ENCODE measurements at places on chromosomes 1 and 21. TPM values are rescaled to one million over a fixed set of nuclear protein-coding genes. Genes with fewer than 3 reads are reported as not detected.

DNA sequence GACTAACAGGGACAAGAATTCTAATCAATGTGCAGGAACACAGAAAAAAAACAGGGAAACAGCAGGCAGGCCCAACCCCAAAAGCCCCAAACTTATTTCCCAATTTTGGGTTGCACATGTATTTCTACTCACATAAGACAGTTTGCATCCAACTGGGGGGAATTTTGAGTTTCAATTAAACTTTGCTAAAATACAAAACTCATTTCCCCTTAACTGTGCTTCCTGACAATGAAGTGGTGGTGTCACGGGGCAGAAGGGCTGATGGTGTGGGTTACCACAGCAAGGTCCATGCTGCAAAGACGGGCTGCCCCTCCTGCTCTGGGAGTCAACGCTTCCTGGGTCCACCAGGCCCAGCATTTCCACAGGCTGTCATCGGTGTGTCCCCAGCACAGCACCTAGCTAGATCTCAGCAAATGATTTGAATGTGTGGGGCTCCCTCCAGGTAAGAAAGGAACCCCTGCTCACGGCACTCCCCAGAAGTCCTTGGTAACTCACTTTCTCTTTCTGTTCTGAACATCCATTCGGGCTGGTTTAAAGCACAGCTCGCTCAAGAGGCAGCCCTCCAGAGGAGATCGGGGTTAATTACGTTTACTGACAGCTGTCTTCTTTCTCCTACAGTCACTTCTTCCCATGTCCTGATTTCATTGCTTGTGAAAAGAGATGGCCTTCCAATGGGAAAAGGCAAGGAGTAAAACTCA is 27.4 kb downstream of the HIVEP3 start:
- H3K4me3 ChIP-seq, result peak overlapping the region; percentile 25
- no peak for DNase-seq
- H3K36me3 ChIP-seq, result no peaks in the 10 kb centered on the region
- peak overlapping the region; percentile 67 for H3K27ac ChIP-seq
- no peaks in the 10 kb centered on the region for H3K27me3 ChIP-seq
- H3K4me1 ChIP-seq, result peaks cover 15% of the 10 kb centered on the region

- DNase-seq, result no peak
- H3K27me3 ChIP-seq, result no peaks in the 10 kb centered on the region
Measured at GRCh38 chr1:3285106-3285740, 169.2 kb upstream of the ARHGEF16 start.

DNA sequence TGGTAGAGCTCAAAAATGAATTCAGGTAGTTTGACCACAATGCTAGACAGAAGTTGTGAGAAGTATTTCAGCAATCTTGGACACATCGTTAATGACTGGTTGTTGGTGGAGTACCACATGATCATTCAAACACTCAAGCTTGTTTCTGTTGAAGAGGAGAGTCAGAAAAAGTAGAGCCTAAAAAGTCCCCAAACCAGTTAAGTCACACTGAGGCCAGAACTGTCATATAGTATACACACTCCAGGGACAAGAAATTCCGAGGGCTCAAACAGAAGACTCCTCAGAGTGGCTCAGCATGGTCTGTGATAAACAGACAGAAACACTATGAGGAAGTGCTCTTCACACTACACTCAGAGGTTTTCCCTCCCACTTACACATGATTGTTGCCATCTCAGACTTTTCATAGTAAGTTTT is 5.8 kb downstream of the TRIM33 start:
- no peaks in the 10 kb centered on the region for H3K27me3 ChIP-seq
- DNase-seq, result no peak
- H3K4me1 ChIP-seq, result peaks cover 6% of the 10 kb centered on the region
- no peak overlapping the region for H3K4me3 ChIP-seq
- no peak overlapping the region for H3K27ac ChIP-seq

DNA sequence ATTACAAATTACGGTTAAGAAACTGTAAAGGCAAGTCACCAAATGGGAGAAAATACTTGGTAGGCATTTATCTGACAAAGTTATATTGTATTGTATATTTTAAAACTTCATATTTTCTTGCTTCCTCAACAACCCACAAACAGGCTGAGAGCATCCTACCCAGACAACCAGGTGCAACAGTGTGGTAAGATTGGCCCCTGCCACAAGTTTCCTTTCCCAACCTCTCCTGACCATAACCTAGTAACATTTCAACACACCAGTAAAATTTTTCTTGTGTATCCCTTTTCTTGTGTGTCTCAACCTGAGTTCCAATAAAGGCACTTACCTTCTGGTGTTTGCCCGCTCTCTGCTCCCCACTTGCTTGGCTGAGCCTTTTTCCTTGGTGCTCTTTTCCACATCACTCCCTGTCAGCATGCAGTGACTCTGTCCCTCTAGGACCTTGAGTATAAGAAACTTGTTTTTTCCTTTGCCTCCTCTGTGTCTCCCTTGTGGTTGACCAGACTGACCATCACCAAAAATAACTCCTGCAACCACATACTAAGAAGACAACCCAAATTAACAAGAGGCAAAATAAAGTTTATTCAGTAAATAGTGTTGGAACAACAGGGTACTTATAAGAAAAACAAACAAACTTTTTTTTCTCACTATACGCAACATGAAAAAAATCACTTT is 40.9 kb downstream of the FCRL3 start:
- H3K4me3 ChIP-seq, result no peak overlapping the region
- no peaks in the 10 kb centered on the region for H3K36me3 ChIP-seq
- DNase-seq, result no peak

DNA sequence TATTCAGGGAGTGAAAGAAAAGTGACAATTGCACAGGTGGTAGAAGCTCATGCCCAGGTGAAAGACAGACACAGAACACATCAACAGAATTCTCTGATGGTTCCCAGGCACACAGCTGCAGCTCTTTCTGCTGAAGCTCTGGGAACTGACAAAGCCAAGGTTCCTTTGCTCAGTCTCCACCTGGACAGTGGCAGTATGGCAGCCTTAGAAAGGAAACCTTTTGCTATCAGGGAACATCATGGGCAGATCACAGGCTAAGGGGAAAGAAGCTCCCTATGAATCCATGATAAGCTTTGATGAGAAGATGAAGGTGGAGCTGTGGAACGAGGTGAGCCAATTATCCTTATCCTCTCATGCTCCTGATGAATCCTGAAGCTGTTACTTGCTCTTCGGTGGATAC is 1.2 kb downstream of the SPRR2B start:
- H3K36me3 ChIP-seq, result no peaks in the 10 kb centered on the region
- no peak overlapping the region for H3K4me3 ChIP-seq
- H3K4me1 ChIP-seq, result no peaks in the 10 kb centered on the region

GRCh38 chr1:54989473-54989872 is 9.0 kb downstream of the TMEM61 start:
- H3K27me3 ChIP-seq, result no peaks in the 10 kb centered on the region
- no peaks in the 10 kb centered on the region for H3K36me3 ChIP-seq
- no peak overlapping the region for H3K4me3 ChIP-seq
- H3K4me1 ChIP-seq, result no peaks in the 10 kb centered on the region

GRCh38 chr21:44291936-44292811 is 6.5 kb downstream of the AIRE start:
- H3K36me3 ChIP-seq, result no peaks in the 10 kb centered on the region
- H3K4me3 ChIP-seq, result no peak overlapping the region
- H3K27ac ChIP-seq, result no peak overlapping the region
- no peak for DNase-seq
- no peaks in the 10 kb centered on the region for H3K4me1 ChIP-seq

The DIO1 gene
- total RNA-seq, result 0.46 TPM

DNA sequence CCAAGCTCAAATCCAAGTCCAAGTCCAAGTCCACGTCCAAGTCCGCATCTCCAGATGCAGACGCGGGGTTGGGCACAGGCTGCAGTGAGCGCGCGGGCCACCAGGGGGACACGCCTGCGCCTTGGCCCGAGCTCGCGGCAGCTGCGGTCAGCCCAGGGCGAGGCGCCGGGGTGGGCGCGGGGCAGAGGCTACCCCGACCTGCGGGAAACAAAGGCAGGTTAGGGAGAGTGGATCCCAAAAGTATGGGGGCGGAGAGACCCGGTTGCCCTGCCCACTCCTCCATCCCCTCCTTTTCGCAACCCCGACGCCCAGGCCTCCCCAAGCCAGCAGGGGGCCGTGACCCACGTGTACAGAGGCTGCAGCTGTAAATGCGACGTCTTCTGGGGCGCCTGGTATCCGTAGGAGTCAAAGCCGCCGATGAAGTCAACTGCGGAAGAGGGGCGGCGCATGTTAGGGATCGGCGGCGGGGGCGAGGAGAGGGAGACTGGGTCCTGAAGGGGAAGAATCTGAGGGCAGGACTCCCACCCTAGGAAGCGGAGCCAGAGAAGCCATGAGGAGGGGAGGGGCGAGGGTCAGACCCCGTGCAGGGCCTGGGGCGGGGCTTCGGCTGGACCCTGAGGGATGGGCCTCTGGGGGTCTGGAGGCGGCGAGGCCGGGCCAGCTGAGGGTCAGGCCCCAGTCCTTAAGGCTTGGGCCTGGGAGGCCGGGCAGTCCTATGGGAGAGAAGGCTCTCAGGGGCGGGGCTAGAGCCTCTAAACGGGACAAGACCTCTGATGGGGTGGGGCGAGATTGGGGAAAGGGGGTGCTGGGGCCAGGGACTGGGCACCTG is 58.0 kb downstream of the NKAIN1 start:
- DNase-seq, result peak; percentile 77
- no peaks in the 10 kb centered on the region for H3K4me1 ChIP-seq
- no peaks in the 10 kb centered on the region for H3K36me3 ChIP-seq
- H3K27me3 ChIP-seq, result no peaks in the 10 kb centered on the region
- H3K4me3 ChIP-seq, result no peak overlapping the region

GRCh38 chr1:8059161-8059622 is 33.1 kb upstream of the ERRFI1 start:
- H3K4me1 ChIP-seq, result peaks cover 5% of the 10 kb centered on the region
- H3K36me3 ChIP-seq, result no peaks in the 10 kb centered on the region
- DNase-seq, result no peak

The B3GALT2 gene
- total RNA-seq, result 3.3 TPM

DNA sequence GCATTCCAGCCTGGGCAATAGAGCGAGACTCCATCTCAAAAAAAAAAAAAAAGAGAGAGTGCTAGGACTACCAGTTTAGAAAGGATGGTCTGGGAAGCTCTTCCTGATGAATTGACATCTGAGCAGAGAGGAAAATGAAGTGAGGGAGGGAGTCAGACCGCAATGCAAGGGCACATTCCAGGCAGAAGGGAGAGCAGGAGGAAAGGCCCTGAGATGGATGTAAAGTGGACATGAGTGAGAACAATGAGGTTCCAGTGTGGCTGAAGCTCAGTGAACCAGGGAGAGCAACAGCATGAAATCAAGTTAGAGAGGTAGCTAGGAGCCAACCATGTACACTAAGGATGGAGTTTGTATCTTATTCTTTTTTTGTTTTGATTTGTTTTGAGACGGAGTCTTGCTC is 55.9 kb upstream of the SPOCD1 start:
- H3K27me3 ChIP-seq, result no peaks in the 10 kb centered on the region
- H3K36me3 ChIP-seq, result no peaks in the 10 kb centered on the region
- no peak overlapping the region for H3K4me3 ChIP-seq
- no peaks in the 10 kb centered on the region for H3K4me1 ChIP-seq
